Stimulated activated naive CD8-positive, alpha-beta T cell treated with anti-CD3 and anti-CD28 coated beads, Interleukin-15, amount 100 ng/mL, for 72 hours (primary cell): ENCODE measurements at places on chromosomes 12 and 14.
A peak's percentile ranks its signal among the peaks of the same experiment; 100 is the strongest.

GRCh38 chr12:32083489-32083888 lies 23.2 kb upstream of the BICD1 start:
- DNase-seq: no peak

GRCh38 chr12:93352321-93352720 lies 25.4 kb upstream of the NUDT4 start:
- DNase-seq: no peak

- no peak for DNase-seq
Measured at GRCh38 chr14:105213361-105213760, 32.2 kb upstream of the NUDT14 start.

DNA sequence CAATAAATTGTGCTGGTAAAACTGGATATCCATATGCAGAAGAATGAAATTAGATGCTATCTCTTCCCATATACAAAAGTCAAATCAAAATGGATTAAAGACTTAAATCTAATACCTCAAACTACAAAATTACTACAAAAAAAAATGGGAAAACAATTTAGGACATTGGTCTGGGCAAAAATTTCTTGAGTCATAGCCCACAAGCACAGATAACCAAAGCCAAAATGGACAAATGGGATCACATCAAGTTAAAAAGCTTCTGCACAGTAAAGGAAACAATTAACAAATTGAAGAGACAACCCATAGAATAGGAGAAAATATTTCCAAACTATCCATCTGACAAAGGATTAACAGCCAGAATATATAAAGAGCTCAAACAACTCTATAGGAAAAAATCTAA lies 264.6 kb downstream of the NUAK1 start:
- no peak for DNase-seq

GRCh38 chr12:25458047-25458552 lies 95.0 kb downstream of the LMNTD1 start:
- no peak for DNase-seq

- DNase-seq: no peak
Measured at GRCh38 chr14:68591786-68592185, 201.1 kb downstream of the ZFP36L1 start.

GRCh38 chr12:62269464-62270228 lies 9.4 kb downstream of the USP15 start:
- DNase-seq: no peak

DNA sequence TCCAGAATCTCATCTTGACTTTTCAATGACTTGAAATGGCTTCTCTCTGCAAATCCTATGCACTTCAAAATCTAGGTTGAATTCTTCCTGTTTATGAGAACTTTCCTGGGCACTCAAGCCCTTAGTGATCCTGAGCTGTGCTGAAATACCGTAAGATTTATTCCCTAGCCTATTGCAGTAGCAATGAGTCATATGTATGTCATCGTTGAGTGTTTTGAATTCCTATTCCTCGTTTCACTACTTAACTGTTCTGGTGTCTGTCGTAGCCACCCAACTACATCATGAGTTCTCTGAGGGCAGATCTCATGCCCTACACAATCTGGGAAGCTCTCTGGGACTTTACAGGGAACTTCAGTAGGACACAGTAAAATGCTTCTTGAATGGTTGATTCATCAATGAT lies 190.8 kb upstream of the TMEM132C start:
- no peak for DNase-seq

- no peak for DNase-seq
Measured at GRCh38 chr14:101071493-101071906, 168.0 kb upstream of the RTL1 start.

GRCh38 chr12:119998471-119999245 lies 9.6 kb downstream of the BICDL1 start:
- no peak for DNase-seq

- DNase-seq: no peak
Measured at GRCh38 chr12:75859868-75860267, 171.7 kb downstream of the PHLDA1 start.

DNA sequence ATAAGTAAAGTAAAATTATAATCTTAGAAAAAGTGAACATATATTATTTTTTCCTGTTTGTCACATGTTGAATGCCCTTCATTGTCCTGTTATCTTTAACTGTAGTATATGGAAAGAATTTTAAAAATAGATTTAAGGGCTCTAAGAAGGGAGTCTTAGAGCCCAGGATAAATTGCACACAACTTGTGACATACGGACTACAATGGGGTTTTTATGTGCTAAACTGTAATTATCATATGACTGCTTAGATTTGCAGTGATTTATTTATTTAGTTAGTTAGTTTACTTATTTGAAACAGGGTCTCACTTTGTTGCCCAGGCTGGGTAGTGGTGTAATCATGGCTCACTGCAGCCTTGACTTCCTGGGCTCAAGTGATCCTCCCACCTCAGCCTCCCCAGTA lies 187.8 kb upstream of the HMGA2 start:
- no peak for DNase-seq

DNA sequence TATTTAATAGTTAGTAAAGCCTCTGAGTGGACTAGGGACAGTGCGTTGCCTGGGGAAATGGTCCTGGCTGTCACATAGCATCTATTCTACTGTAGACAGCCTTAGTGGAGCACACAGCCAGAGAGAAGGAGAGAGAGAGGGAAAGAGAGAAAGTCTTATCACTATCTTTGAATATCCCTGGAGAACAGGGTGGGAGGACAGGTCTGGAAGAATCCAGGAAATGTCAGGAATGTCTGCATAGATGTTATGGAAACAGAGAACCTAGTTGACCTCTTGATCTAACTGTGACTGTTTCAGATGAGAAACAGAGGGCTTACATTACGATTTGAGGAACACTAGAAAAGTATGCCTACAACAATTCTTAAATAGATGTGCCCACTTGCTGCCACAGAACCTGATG lies 92.8 kb downstream of the SLC15A5 start:
- DNase-seq: no peak

DNA sequence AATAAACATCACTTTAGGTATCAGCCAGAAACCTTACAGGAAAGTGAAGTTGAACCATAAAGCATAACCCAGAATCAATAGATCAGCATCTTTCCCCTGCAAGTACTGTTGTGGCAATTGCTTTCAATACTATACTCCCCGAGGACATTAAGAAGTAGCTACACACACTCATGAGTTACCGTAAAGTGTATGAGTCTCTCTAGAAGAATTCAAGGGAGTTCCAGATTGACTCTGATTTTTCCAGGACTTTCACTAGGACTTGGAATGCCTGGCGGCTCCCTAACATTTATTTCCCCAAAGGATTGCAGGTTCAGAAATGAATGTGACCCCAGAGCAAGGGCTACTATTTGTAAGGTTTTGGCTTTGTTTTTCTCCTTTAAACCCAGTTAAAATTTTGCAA lies 465.4 kb upstream of the MDGA2 start:
- no peak for DNase-seq

- DNase-seq: no peak
Measured at GRCh38 chr12:27951898-27952297, 20.6 kb downstream of the PTHLH start.

DNA sequence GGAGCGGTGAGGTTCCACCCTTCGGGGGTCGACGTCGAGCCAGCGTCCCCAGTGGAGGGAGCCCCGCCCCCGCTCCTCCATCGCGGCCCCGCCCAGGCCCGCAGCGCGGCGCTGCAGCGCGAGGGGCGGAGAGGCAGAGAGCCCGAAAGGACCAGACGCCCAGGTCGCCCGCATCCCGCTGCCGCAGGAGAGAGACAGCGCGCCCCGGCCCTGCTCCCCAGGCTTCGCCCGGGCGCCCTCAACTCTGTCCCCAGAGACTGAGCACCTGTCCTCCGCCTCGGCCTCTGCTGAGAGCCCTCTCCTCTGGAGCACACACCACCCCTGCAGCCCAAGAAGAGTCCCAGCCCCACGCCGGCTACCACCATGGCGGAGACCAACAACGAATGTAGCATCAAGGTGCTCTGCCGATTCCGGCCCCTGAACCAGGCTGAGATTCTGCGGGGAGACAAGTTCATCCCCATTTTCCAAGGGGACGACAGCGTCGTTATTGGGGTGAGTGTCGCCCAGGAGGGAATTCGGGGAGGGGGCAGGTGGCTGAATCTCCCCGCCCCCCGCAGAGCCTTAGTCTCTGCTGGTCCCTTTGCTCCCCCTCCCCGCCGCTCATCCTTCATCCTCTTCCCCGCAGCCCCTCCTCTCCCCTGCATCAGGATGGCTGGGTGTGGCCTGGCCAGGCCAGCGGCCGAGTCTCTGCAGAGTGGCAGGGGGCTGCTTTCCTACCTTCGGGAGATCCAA lies at the start of gene KIF5A:
TSS of gene KIF5A (plus strand) at position 136 of the 732 bp plus-strand sequence. CDS start at position 364, 228 bp downstream.
- DNase-seq: peak; percentile 61

GRCh38 chr14:64634558-64634957 lies 69.7 kb upstream of the PLEKHG3 start:
- no peak for DNase-seq

DNA sequence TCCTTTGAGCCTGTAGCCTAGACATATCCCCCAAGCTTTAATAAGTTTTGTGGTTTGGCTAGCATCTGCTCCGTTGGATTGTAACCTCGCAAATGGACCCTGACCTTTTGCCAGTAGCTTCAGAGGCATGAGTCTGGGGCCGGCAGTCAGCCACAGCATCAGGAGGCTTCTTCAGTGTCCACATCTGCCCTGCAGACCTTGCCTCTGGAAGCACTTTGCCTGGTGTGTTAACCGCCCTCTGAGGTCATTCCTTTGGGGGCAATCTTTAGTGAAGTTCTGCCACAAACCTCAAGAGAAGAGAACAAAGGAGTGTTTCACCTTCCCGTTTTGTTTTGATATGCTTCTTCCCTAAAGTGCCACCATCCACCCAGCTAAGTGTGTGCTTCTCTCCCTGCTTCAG lies 71.4 kb downstream of the GNS start:
- DNase-seq: no peak

- DNase-seq: no peak
Measured at GRCh38 chr14:56949828-56950227, 139.5 kb upstream of the OTX2 start.

DNA sequence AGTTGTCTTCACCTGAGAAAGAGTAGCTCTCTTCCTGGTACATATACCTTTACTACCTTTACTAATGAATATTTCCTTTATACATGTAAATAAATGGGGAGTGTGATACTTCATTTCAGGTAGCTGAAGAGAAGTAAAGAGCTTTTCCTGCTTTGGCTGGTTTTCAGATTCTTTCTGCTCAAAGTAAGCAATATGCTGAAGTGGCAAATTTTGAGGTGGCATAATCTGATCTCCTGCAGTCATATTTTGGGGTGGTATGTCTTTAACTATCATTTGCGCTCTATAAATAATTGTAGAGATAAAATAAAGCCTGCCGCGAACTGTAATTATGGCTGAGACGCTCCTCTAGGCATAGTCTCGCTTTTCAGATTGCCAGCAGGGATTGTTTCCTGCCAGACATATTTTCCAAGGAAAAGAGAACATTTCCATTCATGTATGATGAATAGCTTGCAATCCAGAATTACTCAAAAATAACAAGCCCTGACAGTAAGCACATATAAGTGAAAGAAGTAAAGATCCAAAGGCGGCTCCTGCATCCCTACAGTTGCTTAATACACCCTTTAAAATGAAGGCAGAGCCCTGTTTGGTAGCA lies 200.7 kb downstream of the C12orf50 start:
- DNase-seq: no peak

DNA sequence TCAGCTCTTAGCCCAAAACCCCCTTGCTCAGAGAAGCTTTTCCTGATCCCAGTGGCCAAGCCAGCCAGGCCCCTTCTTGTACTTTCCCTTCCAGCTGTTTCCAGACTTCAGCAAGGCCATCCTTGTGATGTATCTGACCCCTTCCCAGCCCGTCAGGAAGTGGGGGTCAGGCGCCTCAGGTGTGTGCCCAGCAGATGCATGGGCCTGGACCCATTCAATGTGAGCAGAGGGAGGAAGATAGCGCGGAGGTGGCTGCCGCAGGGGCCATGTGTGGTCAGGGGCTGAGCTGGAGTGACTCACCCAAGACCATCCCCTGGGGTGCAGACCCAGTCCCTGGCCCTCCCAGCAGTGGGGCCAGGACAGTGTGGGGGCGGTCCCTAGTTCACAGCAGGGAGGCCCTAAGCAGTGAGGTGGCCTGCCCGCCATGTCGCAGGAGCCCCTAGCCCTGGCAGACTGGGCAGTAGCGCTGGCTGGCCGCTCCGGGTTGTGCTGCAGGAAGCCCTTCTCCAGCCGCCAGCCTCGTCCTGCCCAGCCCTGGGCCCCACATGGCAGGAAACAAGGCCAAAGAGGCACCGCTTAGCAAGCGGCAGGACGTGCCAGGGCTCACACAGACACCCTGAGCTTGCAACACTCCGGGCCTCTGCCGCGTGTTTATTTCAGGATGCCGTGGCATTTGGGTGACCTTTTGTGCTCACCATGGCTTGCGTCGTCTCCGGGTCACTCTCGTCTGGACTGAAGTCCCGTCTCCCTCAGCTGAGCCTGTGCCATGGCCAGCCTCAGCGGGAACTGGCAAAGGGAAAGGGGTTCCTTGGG lies 12.0 kb downstream of the ADSS1 start:
- no peak for DNase-seq

- DNase-seq: no peak
Measured at GRCh38 chr14:74426202-74426582, at the start of gene SYNDIG1L. Gene SYNDIG1L (minus strand): TSS chr14:74426210. CDS start chr14:74409744, 16,466 bp downstream.

DNA sequence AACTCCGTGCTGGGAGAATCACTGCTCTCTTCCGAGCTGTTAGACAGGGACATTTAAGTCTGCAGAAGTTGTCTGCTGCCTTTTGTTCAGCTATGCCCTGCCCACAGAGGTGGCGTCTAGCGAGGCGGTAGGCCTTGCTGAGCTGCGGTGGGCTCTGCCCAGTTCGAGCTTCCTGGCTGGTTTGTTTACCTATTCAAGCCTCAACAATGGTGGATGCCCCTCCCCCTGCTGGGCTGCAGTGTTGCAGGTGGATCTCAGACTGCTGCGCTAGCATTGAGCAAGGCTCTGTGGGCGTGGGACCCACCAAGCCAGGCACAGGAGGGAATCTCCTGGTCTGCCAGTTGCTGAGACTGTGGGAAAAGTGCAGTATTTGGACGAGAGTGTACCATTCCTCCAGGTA lies 43.7 kb downstream of the GPR137C start:
- no peak for DNase-seq

DNA sequence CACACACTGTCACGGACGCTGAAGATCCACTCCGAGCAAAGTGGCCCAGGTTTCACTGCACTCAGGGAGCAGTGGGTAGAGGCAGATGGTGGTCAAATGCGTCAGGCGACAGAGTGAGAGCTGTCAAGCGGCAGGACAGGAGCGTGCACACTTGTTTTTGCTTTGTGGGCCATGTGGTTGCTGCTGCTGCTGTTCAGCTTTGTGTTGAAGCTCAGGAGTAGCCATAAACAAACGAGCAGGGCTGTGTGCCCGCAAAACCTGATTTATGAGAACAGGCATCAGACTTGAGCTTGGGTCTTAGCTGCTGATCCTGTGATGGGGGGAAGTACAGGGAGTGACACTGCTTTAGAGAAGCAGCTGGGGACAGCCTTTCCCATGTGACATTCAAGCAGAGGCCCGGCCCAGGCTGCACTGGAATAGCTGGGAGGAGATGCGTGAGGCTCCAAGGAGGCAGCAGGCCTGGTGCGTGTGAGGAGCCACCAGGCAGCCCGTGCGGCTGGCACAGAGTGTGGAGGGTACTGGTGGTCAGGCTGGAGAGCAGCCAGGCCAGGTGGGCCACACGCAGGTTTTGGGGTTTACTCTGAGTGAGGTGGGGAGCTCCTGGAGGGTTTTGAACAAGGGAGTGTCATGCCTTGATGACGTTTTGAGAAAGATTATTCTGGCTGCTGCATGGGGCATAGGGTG lies 31.1 kb upstream of the ASPG start:
- no peak for DNase-seq

- DNase-seq: no peak
Measured at GRCh38 chr12:28023156-28023887, 50.8 kb upstream of the PTHLH start.
